ENCODE measurements at places on chromosomes 7 and 10.
A peak's percentile ranks its signal among the peaks of the same experiment; 100 is the strongest.

- DNase-seq, result no peak
These were observed 996.8 kb downstream of the KCNMA1 start for GRCh38 chr10:76640806-76641205.

DNA sequence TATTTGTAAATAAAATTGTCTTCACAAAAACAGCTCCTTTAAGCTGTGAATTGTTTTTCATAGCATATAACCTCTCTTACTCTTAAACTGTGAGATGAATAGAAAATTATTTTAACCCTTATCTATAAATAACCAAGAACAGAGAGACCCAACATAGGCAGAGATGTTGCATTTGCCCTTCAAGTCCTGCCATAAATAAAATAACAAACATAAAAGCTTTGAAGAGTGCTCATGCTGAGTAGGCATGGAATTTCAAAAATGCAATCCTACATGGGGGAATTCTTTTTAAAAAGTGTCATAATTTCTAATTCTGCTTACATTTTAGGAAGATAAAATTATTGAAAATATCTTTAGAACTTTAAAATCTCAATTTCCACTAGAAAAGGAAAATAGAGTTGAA lies 124.1 kb upstream of the FERD3L start:
- no peak for DNase-seq

DNA sequence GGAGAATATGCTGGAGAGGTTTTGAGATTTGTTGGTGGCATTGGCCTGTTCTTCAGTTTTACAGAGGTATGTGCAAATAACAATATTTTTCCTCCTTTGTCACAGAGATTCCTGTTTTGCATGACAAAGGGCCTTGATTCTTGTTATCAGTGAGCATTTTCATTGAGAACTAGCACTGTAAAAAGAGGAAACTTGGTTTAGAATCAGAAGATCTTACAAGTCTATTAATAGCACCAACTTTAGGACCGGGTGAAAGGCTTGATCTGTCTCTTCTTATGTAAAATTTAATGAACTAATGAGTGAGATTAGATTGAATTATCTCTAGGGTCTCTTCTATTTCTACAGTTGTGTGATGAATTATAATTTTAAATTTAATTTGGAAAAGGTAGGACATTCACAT lies 25.5 kb downstream of the TSPAN13 start:
- DNase-seq, result no peak

- DNase-seq, result no peak
These were observed 421.7 kb upstream of the NUPR2 start for GRCh38 chr7:56537952-56538351.

DNA sequence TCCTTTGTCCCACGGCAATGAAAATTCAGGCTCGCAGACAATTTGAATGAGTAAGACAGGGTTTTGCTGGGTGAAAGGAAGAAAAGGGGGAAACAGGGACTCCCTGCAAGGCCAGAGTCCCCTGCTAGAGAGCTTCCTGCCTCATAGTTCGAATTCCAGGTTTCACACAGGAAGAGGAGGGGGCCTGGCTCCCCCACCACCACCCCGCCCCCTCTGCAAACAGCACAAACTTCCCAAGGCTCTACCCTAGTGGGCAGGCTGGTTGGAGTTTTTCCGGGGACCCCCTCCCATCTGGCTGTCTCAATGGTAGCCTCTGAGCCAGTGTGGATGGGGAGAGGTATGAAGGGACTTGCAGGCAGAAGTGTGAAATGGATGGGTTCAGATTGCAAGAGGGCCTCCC lies 57.4 kb upstream of the NEBL start:
- peak; percentile 41 for DNase-seq

DNA sequence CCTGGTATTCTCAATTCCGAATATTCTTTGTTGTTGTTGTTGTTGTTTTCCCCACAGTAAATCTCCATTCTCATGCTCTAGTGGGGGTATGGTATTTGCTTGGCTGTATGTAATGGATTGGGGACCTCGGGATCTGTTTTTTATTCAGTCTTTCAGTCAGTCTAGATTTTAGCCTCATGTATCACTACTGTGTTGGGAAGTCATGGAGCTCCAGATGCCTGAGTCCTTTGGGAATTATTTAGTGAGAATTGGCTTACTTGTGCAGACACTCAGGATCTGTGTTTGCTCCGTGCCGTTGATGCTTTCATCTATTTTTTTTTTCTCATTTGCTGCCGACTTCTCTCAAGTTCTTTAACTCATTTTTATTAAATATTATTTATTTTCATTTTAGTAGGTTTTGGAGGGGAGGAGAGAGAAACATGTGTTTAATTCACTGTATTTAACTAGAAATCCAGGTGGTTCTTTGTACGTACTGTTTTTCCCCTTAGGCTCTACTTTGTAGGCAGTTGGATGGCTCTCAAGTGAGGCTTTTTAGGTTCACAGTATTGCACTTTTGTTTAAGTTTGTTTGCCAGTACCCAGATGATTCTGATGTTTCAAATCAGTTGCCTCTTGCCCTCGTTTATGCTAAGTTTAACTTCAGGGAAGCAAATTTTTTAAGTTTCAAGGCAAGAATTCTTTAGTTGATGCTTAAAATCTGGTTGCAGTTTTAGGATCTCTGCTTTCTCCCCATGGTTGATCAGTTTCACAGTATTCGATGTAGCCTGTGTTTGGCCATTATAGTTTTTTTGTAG lies 36.9 kb downstream of the ZNRF2 start:
- DNase-seq, result no peak

DNA sequence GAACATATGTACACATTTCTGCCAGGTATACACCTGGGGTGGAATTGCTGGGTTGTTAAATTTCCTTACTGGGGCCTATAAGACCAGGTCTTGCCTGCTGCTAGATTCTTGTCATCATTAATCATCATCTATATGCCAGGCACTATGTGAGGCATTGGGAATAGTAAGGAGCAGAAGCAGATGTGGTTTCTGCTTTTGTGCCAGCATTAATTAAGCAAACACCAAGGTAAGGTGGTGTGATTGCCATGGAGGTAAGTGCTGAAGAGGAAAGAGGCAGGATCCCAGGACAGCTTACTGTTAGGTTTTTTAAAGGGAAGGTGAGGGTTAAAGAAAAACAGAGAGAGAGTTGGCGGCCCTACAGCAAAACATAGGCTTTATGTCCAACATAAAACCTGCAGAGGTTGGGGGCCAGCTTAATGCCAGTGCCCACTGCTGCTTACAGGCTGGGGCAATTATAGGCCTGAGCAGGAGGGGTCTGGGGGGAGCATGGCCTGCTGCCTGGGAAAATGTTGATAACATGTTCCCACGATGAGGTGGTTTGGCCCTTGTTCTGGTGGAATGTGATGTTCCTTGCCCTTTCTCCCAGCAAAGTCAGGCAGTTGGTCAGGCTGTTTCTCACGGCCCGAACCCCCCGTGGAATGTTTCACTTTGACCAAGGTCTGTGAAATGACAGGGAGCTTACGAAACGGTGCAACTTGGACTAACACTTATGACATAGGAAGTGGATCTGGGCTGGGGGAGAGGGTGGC lies 93.9 kb downstream of the RBM20 start:
- DNase-seq, result no peak

- no peak for DNase-seq
These were observed 34.3 kb downstream of the ABLIM1 start for GRCh38 chr10:114623661-114624294.

DNA sequence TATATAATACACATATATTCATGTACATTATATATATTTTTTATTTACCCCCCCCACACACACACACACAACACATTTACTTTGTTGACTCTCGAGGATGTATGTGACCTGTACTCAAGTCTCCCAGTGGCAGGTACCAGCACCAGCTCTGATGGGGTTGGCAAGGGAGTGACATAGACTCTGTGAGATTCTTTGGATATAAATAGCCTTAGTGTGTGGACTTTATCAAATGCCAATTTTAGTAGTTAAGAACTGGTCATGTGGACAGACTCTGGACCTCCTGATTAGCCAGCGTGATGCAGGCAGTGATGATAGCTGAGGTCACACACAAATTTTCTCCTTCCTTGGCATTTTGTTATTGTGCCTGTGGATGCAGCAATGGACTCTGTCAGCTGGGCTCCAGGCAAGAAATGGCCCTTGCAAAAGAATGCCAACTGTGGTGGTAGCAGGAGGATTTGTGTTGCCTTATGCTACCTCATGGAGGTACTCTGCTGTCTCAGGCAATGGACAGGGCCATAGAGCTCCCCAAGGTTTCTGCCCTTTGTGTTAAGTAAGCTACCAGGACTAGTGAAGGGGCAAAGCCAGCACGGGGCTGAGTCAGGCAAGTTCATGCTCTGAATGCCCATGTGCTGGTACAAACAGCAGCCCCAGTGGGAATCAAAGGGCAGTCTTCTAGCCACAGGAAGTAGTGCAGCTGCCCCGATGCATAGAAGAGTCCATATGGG lies 224.6 kb upstream of the ZWINT start:
- no peak for DNase-seq

GRCh38 chr10:88466786-88467185 lies 116.3 kb downstream of the RNLS start:
- no peak for DNase-seq

- DNase-seq, result no peak
These were observed 14.5 kb downstream of the PDGFA start for GRCh38 chr7:505171-505570.

DNA sequence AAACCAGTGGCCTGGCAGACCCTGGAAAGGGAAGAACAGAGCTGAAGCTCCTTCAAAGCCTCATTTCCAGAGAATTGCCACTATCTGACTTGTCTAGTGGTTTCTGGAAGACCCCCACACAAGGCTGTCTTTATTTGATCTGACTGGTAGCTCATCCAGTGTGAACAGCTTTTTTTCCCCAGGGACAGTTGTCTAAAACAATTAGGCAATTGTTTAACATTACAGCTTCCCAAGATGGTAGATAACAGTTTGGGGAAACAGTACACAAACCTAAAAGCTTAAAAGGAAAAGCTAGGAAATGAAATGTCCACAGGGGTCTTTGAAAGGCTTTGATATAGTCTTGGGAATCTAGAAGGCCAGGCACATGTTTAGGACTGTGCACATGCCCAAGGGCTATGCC lies 203.4 kb upstream of the CTBP2 start:
- DNase-seq, result no peak

Data from nephron progenitor cell (in vitro differentiated cells).